ENCODE measurements at places on chromosomes 11 and 22.

DNA sequence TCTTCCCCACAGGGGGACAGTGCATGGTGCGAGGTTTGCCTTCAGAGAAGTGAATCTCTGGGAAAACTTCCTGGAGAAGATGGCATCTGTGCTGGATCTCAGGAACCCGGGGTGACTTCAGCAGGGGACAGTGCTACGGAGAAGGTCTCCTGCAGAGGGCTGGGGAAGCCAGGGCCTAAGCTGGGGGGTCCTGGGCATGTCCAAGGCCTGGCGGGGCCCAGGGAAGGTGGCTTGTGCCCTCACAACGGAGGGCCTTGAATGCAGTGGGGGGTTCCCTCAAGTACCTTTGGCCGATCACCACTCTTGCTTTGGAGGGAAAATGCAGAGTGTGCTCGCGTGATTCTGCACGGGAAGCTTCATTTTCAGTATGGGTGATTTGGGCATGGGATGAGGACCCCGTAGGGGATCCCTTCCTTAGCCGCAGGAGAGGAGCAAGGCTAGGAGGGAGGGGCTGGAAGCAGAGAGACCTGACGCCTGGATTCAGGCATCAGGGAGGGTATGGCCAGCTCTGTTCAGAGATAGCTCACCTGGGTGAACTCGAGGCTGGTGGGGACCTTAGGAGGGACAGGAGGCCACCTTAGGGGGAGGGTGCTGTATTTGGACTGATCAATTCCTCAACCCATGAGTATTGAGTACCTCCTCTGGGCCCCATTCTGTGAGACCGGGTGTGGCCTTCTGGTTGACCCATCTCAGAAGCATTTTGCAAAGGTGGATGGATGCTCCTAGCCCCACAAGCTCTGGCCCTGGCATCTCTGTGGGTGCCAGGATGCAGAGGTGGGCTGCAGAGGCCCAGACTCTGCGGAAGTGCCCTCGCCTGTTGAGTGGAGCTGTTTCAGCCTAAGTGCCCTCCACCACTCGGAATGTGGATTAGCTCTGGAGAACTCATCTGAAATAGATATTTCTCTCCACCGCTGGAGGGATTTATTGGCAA is 529.4 kb downstream of the TBC1D22A start:
- no peak for DNase-seq

- no peak for DNase-seq
Observed at GRCh38 chr11:287821-288477, 977 bp upstream of the PGGHG start.

GRCh38 chr22:48715511-48715910 is 1112.2 kb downstream of the BRD1 start:
- no peak for DNase-seq

- DNase-seq = no peak
Observed at GRCh38 chr22:30198921-30199320, 47.6 kb downstream of the LIF start.

DNA sequence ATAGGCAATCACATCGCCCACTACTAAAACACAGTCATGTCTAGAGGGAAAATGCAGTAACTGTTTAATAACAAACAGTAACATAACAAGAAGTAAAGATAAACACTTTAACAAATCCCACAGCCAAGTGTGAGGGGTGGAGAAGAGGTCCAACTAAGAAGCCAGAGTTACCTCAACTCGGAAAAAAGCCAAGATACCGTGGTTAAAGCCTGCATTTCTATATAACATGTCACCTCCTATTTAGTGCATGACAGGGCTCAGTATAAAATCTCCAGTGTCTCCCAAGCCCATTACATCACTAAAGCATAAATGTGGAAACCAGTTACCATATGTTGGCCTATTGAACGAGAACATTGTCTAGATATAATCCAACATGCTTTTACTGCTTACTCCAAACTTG is 281.7 kb downstream of the LRRC4C start:
- DNase-seq = no peak

- no peak for DNase-seq
Observed at GRCh38 chr22:25077056-25077455, 122.6 kb upstream of the CRYBB3 start.

DNA sequence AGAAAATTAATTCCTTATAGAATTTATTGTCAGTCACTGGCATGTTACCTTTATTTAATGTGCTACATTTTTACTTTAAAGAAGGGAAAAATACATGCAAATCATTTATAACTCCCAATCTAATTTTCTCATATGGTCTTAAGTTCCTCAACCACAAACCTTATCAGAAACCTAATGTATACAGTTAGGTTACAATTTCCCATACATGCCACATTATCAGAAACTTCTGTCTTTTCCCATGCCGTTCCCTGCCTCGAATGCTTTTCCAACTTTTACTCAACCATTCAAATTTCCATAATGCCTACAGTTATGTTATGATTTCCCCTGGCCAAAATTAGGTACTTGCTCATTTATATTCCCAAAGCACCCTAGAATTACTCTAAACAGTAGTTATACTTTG is 13.5 kb downstream of the RSF1 start:
- no peak for DNase-seq

- DNase-seq = no peak
Observed at GRCh38 chr11:7924536-7924935, 6.5 kb downstream of the OR10A6 start.

GRCh38 chr11:15412054-15412453 is 297.3 kb downstream of the INSC start:
- no peak for DNase-seq

DNA sequence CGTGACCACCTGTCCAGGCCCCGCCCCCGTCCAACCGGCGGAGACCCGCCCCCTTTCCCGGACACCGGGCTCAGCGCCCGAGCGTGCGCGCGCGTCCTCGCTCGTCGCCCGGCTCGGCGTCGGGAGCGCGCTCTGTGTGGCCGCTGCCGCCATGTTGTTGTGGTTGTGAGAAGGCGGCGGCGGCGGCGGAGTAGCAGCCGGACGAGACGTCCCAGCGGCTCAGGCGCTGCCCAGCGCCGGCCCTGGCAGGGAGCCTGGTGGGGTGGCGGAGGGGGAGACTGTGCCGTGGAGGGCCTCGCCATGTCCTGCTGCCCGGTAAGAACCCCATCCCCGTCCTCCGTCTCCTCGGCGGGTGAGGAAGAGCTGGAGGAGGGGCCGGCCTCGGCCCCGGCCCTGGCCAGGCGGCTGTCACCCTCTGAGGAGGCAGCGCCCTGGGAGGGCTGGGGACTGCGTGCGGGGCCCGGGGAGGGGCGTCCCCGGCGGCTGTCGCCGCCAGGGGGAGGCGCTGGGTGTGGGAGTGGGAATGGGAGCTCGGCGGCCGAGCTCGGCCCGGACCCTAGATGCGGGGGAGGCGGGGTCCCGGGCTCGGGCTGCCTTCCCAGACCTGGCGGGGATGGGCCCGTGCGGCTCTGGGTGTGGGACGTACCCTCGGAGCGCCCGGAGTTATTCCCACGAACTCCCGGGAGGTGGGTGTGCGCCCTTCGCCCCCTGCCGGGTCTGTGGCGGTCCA is at the start of gene MTMR3:
Gene MTMR3 (plus strand): TSS at position 130 of the 730 bp plus-strand sequence. CDS start 87,886 bp downstream, outside the sequence.
- peak; percentile 92 for DNase-seq

GRCh38 chr11:8917157-8917825 is 6.3 kb downstream of the AKIP1 start:
- peak; percentile 93 for DNase-seq

GRCh38 chr11:47332791-47333525 is 19.5 kb downstream of the MYBPC3 start:
- DNase-seq = no peak

DNA sequence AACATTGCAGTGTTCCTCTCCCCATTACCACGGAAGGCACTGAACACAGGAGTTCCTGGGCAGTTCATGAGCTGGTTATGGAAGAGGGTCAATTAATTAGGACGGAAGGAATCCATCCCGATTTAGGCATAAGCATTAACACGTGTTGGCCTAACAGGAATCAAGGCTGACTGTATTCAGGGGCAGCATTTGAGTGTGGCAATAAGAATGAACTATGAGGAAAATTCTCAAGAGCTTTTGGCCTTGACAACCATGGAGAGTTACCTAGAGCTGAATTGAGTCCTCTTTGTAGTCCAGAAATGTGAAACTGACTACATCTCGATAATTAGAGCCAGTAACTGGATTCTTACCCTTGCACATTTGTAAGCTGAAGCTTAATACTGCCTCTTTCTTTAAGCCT is 82.4 kb upstream of the CRTAM start:
- no peak for DNase-seq

DNA sequence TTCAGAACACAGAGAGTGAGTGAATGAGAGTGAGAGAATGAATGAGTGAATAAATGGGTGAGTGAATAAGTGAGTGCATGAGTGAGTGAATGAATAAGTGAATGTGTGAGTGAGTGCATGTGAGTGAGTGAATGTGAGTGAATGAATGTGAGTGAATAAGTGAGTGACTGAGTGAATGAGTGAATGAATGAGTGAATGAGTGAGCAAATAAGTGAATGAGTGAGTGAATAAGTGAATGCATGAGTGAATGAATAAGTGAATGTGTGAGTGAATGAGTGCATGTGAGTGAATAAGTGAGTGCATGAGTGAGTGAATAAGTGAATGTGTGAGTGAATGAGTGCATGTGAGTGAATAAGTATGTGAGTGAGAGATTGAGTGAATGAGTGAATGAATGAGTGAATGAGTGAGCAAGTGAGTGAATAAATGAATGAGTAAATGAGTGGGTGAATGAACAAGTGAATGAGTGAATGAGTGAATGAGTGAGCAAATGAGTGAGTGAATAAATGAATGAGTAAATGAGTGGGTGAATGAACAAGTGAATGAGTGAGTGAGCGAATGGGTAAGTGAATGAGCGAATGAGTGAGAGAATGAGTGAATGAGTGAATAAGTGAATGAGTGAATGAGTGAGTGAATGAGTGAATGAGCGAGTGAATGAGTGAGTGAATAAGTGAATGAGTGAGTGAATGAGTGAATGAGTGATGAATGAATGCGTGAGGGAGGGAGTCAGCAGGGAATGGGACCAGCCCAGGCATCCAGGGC is 21.3 kb upstream of the MUC5B start:
- peak; percentile 6 for DNase-seq

- peak; percentile 41 for DNase-seq
Observed at GRCh38 chr11:44315947-44316658, 6.2 kb upstream of the ALX4 start.

- DNase-seq = no peak
Observed at GRCh38 chr22:17120711-17121232, 388 bp downstream of the TMEM121B start.

GRCh38 chr11:69411257-69411924 is 70.1 kb upstream of the LINC01488 start:
- no peak for DNase-seq

DNA sequence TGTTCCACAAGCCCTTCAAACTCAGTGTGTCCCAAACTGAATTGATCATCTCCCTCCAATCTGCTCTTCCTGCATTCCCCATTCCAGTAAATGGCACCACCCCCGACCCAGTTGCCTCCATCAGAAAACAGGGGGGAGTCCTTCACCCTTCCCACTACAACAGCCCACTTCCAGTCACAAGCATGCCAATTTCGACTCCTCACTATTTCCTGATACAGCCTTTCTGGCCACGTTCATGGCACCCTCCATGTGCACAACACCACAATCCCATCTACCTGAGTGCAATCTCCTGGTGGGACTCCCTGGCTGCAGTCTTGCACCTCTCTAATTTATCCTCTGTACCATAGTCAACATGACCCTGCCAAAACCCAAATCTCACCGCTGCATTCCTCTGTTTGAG is 1.6 kb upstream of the DNAL4 start:
- no peak for DNase-seq

DNA sequence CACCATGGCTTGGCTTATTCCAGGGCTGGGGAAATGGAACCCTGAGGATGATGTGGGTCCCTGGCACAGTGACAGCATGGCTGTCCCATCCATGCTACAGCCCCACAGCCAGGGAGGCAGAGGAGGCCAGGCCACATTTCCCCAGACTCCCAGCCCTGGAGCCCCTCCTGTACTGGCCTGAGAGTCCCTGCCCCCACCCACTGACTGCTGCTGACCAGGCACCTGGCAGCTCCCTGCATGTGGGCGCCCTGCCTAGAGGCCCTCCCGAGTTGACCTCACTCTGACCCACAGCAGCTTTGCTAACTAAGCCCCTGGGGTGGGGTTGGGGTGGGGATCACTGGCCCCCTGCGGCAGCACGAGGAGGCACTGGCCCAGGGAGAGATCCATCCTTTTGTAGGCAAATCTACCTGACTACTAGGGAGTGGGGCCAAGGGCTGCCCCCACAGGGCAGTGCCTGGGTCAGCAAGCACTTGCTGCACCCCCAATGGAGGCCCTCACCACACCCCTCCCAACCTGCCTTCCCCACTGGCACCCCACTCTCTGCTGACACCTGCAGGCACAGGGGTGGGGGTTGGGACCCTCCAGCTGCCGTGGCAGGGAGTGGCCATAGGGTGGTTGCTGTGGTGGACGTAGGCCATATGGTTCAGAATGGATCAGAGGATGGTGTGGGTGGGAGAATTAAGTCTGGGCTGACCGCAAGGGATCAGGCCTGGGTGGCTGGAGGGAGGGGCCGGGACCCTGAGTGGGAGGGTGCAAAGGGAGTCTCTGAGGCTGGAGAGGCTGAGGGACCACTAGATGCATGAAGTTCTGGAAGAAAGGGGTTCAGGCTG is 17.4 kb downstream of the ARVCF start:
- DNase-seq = no peak

DNA sequence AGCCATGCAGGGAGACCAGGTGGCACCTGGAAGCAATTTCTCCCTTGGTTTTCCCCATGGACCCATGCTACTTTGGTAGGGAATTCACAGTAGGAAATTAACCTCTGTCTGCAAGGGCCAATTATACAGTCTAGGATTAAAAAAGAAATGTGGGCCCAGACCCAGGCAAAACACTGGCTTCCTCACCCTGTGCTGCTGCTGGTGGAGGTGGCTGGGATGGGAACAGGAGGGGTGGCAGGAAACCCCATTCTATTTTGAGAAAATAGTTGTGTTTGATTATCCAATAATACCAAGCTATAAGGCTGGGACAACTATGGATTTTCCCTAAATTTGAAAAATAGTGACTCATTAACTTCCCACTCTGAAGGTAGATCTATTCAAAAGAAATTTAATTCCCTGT is 417.0 kb upstream of the NARS2 start:
- no peak for DNase-seq

- peak; percentile 30 for DNase-seq
Observed at GRCh38 chr11:33307984-33308383, 50.8 kb downstream of the HIPK3 start.

- DNase-seq = no peak
Observed at GRCh38 chr22:27723708-27724107, 77.8 kb downstream of the MN1 start.
